ENCODE measurements at places on chromosomes 11 and 22.
A peak's percentile ranks its signal among the peaks of the same experiment; 100 is the strongest.

GRCh38 chr22:21101877-21102638, 56.3 kb downstream of the LRRC74B start:
- DNase-seq = no peak

DNA sequence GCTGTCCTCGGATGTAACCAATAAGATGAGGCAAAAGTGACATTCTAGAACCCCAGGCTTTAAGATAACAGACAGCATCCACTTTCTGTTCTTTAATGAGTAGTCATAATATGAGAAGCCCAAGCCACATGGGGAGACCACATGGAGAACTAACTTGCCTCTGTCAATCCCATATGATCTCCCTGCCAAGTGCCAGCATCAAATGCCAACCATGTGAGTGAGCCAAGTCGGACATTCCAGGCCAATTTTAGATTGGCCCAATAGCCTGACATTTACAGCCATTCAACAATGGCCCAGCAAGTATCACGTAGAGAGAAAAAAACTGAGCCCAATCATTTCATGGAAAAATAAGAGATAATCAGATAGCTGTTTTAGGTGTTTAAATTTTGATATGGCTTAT, 2048.3 kb upstream of the RAG2 start:
- no peak for DNase-seq

DNA sequence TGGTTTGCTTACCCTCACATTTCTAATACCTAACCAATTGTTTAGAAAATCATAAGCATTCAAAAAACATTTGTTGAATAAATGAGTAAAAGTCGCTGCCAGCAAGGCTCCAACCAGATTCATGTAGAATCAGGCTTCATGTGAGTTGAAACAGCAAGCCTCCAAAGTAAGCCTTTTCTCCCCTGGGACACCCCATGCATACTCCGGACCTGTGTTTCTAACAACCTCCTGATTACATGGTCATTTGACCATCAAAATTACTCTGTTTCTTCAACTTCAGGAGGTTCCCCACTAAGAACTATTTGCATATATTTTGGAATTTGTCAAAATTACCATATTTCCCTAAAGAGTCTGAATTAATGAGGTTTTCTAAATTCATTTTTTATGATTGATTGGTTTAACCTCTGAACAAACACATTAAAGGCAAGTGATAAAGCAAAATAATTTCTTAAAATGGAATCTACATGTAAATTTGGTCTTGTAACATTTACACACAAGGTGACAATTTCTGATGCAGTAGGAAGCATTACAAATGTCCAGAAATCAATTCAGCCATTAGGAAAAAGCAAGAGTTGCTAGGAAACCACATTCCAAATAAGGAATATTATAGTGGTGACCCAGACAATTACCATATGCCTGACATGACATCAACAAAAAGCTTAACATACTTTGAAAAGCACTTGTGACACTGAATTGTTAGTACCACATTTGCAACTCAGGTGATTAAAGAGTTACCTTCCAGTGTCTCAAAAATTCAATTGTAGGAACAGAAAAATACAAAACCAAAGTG, 252.6 kb downstream of the GUCY1A2 start:
- no peak for DNase-seq

DNA sequence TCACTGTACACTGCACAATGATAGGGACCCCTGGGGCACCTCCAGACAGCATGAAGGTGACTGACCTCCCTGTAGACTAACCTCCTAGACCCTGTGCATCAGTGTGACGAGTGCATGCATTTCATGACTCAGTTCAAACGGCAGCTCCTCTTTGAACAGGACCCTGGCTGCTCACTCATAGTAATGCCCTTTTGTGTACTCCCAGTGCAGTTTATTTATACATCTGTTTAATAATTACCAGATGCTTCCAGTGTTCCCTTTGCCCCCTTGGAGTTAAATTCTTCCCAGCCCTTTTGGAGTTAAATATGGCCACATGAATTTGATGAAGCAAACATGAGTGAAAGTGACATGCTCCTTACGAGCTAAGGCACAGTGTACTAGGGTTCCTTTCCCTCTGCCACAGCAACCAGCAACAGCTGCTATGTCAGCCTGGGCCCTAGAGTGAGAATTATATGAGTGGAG, 72.4 kb downstream of the PANX1 start:
- DNase-seq = no peak

GRCh38 chr11:132445859-132446291, 1075.5 kb downstream of the NTM start:
- no peak for DNase-seq

GRCh38 chr11:114082415-114082748, 22.9 kb downstream of the ZBTB16 start:
- no peak for DNase-seq

DNA sequence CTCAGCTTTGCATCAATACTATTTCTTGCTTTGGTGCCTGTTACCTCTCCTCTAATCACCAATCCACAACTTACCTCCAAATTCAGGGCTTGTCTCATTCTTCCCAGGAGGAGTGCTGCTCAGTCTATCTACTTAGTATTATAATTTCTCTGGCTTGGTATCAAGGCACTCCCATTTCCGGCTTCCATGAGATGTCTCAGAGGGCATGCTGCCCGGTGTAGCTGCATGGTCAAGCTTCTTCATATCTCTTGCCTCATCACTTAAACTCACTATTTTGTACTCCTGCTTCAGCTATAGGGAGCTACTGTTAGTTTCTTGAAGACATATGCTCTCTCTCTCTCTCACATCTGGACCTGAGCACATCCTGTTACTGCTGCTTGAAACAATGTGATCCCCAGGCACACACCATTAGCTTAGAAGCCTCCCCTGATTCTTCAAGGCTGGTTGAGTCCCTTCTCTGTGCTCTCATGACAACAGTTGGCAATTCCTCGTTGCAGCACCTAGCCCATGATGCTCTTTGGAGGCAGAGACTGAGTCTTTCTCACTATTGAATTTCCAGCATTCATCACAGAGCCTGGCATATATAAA, 182.8 kb upstream of the SYN3 start:
- DNase-seq = no peak

- no peak for DNase-seq
These were observed 27.8 kb downstream of the ANKK1 start for GRCh38 chr11:113415343-113415742.

- DNase-seq = no peak
These were observed 491.5 kb upstream of the KIRREL3 start for GRCh38 chr11:127492029-127492428.

DNA sequence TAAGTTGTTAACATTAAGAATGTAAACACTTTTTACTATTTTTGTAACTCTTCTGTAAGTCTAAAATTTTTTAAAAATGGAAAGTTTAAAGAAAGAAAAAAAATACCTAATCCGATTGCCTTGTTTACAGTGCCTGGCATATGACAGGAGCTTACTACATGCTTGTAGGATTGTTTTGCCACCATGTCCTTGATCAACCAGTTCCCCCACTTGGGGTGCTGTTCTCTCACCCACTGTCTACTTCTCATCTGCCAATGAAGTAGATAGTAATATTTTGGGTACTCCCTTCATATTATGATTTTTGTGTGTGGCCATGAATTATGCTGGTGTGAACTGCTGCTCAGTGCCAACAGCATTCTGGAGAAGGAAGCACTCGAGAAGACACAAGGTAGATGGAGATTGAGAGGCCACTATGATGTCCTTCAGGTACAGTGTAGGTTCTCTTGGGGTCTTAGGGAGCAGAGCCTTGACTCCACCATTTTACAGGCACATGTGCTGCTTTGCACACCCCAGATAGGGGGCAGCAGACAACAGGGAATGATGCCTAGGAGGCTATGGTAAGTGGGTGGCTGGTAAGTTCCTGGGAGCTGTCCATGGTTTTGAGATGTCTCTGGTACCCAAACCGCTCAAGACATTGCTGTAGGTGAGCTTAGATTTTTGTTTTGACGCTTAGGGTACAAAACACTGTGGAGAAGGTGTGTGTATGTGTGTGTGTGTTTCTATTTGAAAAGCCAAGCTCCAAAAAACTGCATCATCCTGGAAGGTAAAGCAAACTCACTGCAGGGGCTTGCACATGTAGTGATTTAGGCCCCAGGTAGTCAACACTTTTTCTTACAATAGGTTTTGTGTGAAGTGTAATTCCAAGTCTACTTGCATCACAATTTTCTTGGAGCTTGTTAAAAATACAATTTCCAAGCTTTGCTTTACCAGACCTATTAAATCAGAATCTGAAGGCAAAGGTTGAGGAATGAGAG, 494.5 kb upstream of the LARGE1 start:
- no peak for DNase-seq

DNA sequence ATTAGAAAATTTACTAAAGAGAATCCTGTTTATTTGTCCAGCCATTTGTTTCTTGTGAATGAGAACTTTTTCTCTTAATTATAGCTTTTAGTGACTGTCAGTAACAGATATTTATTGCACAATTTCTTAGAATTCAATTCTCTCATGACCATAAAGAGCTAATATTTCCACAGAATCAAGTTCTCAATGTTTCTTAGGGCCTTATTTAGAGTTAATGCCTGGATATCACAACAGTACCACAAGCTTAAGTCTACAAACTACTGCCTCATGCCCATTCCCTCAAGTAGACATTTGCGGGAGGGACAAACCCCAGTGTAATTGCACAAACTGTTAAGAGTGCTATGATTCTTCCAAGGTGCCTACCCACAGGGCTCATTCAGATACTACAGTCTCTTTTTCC, 199.7 kb upstream of the POU2AF2 start:
- DNase-seq = no peak

GRCh38 chr11:2929531-2929949, 320 bp upstream of the PHLDA2 start:
- peak; percentile 63 for DNase-seq

- no peak for DNase-seq
These were observed 38.9 kb upstream of the CCDC34 start for GRCh38 chr11:27401833-27402316.

- DNase-seq = no peak
These were observed 155.7 kb downstream of the CNTN5 start for GRCh38 chr11:99176430-99176829.

DNA sequence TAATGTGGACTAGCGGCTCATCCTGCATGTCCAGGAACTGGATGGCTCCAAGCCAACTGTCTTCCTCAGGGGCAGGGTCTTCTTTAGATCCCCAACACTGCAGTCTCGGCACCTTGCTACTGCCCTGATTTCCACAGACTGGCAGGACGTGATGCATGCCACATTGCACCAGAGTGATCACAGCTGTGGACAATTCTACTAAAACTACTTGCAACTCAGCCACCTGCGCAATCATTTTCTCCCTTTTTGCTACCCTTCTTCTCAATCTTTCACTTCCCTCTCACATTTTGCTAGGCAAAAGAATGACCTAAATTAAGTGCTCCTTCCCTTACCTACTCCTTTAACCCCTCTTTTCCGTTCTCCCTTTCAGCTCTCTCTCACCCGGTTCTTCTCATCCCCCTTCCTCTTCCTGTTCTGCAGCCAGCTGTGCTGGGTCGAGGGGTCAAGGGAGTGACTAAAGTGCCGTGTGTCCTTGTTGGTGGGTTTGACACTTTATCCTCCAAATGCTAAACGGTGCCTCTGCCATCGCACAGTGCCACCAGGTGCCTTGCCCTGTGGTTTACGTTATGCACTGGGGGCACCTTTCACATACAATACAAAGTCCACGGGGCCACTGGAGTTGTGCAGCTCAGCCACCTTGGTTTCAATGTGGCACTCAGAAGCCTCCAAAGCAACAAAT, 11.5 kb upstream of the PEX26 start:
- no peak for DNase-seq

Measured in activated naive CD4-positive, alpha-beta T cell treated with Interleukin-2 at 50 U/mL for 16 hours (primary cell).